ENCODE measurements at places on chromosomes 2 and 18. TPM values are rescaled to one million over a fixed set of nuclear protein-coding genes. Genes with fewer than 3 reads are reported as not detected.

HJURP gene
- total RNA-seq: 0.26 TPM

PPP1R7 gene
- total RNA-seq: 115 TPM

DUSP19 gene
- 4.1 TPM for total RNA-seq

FBXO15 gene
- total RNA-seq: 0.79 TPM

CFC1 gene
- not detected for total RNA-seq

CNDP1 gene
- not detected for total RNA-seq

ERMN gene
- not detected for total RNA-seq

ARHGAP28 gene
- total RNA-seq: 5.0 TPM

TMEM169 gene
- total RNA-seq: 0.26 TPM

RUFY4 gene
- total RNA-seq: not detected

METAP1D gene
- 4.9 TPM for total RNA-seq

SNED1 gene
- total RNA-seq: 114 TPM

DSG2 gene
- 2.2 TPM for total RNA-seq

ANTXR1 gene
- total RNA-seq: 31.8 TPM

UGT1A8 gene
- not detected for total RNA-seq

CAPN14 gene
- 0.16 TPM for total RNA-seq

RAB11FIP5 gene
- 25.8 TPM for total RNA-seq

MYO7B gene
- not detected for total RNA-seq

RSAD2 gene
- total RNA-seq: under 0.01 TPM

ZNF396 gene
- total RNA-seq: 1.4 TPM

MOB4 gene
- total RNA-seq: 18.9 TPM

SLC1A4 gene
- 2.8 TPM for total RNA-seq

CFAP65 gene
- under 0.01 TPM for total RNA-seq

AQP12A gene
- total RNA-seq: not detected

IHH gene
- total RNA-seq: under 0.01 TPM

NAB1 gene
- 49.8 TPM for total RNA-seq

SGPP2 gene
- under 0.01 TPM for total RNA-seq

ARHGAP25 gene
- total RNA-seq: 0.47 TPM

RIT2 gene
- total RNA-seq: not detected

LYPD6 gene
- not detected for total RNA-seq

C2orf80 gene
- total RNA-seq: not detected

INO80C gene
- 4.4 TPM for total RNA-seq

MYO3B gene
- total RNA-seq: 0.16 TPM

SERPINB11 gene
- not detected for total RNA-seq

STPG4 gene
- total RNA-seq: 0.16 TPM

CARF gene
- 5.4 TPM for total RNA-seq

HSBP1L1 gene
- 9.1 TPM for total RNA-seq

PPIL3 gene
- 67.0 TPM for total RNA-seq

Data from bronchial smooth muscle cell (primary cell).